ENCODE measurements at places on chromosomes 3 and 15.

- DNase-seq, result no peak
- H3K4me3 ChIP-seq, result no peak overlapping the region
- H3K27me3 ChIP-seq, result no peaks in the 10 kb centered on the region
- H3K27ac ChIP-seq, result no peak overlapping the region
These were observed 39.1 kb downstream of the DHX36 start for GRCh38 chr3:154285221-154285620.

GRCh38 chr3:192253138-192253887 is 474.0 kb downstream of the FGF12 start:
- no peaks in the 10 kb centered on the region for H3K27me3 ChIP-seq
- DNase-seq, result no peak
- no peak overlapping the region for H3K4me3 ChIP-seq
- H3K27ac ChIP-seq, result no peak overlapping the region
- H3K36me3 ChIP-seq, result no peaks in the 10 kb centered on the region

DNA sequence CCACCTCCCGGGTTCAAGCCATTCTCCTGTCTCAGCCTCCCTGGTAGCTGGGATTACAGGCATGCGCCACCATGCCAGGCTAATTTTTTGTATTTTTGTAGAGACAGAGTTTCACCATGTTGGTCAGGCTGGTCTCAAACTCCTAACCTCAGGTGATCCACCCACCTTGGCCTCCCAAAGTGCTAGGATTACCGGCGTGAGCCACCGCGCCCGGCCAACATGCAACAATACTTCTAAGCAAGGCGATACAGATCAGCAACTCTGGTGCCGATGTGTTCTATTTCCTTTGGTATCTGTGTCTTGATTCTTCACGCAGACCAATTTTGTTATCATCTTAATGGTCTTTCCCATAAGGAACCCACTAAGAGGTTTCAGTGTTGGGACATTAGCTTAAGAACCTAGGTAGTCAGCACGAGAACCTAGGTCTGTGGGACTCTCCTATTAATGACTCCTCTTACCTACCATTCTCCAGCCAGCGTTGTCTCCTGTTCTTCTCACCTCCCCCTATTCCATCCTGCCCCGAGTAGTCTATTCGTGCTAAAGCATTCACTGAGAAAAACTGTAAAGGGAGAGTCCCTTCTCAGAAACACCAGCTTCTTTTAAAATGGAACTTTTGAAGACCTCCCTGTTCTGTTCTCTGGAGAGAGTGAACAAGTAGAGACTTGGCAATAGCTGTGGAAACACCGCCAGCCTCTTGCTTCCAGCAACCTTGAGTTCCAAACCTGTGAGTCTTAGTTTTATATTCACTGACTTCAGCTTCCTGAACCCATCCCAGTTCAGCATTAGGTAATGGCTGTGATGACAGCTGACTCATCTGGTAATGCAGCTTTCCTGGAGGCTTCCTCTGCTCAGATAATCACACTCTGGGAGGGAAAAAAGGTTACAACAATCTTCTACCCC is 61.2 kb downstream of the TSC22D2 start:
- H3K27me3 ChIP-seq, result no peaks in the 10 kb centered on the region
- H3K4me3 ChIP-seq, result no peak overlapping the region
- peak; percentile 95 for DNase-seq
- H3K4me1 ChIP-seq, result peaks cover 2% of the 10 kb centered on the region

DNA sequence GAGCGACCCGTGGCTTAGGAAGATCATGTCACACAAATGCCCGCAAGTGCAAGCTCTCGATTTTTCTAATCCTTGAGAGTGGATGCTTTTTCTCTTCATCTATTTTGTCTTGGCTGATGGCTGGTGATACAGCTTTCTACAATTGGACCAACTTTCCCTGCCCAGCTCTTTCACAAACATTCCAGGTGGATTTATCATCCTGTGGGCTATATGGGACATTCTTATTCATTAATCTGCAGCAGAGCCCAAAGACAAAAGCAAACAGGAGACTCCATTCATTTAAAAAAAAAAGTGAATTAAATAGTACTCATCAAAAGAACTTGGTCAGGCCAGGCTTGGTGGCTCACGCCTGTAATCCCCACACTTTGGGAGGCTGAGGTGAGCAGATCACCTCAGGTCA is 14.2 kb upstream of the TSEN2 start:
- no peaks in the 10 kb centered on the region for H3K36me3 ChIP-seq
- H3K27me3 ChIP-seq, result no peaks in the 10 kb centered on the region
- no peaks in the 10 kb centered on the region for H3K4me1 ChIP-seq
